WTC11 (cell line): ENCODE measurements at places on chromosomes 5 and 9.

- no peak for DNase-seq
Measured at GRCh38 chr9:86275962-86276361, 6.4 kb downstream of the ISCA1 start.

GRCh38 chr5:112848116-112848811 lies 12.8 kb upstream of the SRP19 start:
- no peak for DNase-seq

DNA sequence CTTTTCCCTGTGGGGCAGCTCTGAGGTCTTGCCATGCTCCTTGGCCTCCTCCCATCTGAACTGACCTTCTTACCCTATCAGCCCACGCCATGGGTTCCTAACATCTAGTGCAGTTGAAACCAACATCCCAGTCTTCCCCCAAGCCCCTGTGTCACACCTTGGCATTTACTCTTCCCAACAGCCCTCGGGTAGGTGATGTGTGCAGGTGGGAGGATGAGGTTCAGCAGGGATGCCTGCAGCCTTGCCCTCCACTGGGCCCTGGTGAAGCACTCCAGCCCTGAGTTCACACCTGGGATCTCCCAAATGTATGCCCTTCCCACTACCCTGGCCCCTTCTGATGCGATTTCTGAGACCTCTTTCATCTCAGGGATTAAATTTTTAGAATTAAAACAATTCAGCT lies 15.5 kb downstream of the IRX2 start:
- DNase-seq: no peak

DNA sequence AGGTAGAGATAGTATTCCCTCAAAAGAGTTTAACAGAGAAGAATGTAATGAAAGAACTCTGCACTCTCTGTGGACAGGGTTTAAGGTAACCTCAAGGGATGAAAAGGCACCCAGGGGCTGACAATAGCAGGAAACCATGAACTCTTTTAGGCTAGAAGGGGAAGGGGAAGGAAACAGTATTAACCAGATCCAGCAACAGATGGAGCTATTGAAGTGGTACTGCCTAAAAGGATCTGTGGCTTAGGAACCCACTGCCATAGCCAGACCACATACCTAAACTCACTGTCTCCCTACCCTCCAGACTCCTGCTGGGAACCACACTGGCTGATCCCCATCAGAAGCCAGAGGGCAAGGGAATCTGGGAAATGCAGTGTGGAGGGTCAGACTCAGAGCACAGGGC lies 35.5 kb downstream of the PLGRKT start:
- DNase-seq: peak; percentile 20

DNA sequence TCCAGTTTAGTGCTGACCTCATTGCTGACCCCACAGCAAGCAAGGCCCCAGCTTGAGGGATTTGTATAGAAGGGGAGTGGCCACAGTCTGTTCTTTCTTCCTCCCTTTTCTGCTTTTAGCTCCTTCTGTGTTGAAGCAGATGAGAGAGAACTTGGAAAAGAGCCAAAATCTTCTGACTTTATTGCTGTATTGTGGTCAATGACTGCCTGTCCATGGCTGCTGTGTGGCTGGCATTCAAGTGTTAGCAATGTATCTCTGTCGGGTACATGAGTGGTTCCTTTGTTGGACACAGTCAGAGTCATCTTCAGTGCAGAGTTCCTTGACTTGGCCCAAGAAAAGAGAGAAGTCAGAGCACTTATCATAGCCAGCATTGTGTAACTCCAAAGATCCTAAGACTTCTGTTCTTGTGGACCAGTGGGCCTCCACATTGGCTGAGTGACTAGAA lies 154.1 kb downstream of the LRRC70 start:
- no peak for DNase-seq

DNA sequence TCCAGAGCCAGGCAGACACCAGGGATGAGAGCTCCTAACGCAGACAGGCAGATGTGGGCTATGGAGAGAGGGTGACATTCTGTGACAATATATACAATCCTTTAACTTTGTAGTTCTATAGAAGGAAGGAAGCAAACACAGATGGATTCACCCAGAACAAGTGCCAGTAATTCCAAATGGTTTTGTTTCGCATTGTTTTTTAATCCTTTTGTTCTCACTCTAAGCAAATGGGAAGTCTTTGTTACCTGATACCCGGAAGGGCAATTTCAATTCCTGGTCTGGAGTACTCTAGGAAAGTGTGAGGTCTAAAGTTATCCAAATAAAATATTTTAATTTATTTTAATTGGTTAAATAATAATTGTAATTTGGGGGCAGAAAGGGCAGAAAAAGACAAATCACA lies 2.5 kb downstream of the FRMD3 start:
- DNase-seq: no peak

GRCh38 chr9:68637020-68637419 lies 68.0 kb upstream of the PIP5K1B start:
- DNase-seq: no peak
